ENCODE measurements at places on chromosomes 13 and 19. TPM values are rescaled to one million over a fixed set of nuclear protein-coding genes. Genes with fewer than 3 reads are reported as not detected.

- DNase-seq = no peak
These were observed 1563.5 kb upstream of the PRR20A start for GRCh38 chr13:55577082-55577846.

GRCh38 chr19:28686756-28687155 is 526.2 kb downstream of the UQCRFS1 start:
- no peak for DNase-seq

DNA sequence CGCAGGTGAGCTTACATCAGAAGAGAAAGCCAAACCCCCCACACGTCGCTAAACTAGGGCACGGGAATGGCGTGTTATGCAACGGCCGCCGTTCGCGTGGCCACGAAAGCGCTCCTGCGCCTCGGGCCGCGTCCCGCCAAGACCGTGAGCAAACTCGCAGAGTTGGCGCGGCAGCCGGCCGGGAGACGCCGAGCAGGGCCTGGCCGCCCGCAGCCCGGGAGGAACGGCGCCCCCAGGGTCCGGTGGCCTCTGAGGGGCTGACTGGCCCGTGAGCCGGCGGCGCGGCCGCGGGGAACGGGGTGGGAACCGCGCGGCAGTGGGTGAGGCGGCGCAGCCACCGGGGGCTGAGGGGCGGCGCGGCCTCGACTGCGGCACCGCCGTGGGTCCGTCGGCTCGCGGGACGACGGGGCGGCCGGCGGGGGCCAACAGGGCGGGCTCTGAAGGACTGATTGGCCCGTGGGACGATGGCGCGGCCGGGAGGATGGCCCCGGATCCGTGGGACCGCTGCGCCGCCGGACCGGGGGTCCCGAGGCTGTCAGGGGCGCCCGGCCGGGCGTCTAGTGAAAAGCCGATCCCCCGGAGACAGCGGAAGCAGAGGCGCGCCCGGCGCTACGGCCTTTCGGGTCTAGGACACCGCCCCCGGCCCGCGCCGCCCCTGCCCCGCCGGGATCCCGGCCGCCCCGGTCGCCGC is 903 bp downstream of the LATS2 start:
- no peak for DNase-seq

DNA sequence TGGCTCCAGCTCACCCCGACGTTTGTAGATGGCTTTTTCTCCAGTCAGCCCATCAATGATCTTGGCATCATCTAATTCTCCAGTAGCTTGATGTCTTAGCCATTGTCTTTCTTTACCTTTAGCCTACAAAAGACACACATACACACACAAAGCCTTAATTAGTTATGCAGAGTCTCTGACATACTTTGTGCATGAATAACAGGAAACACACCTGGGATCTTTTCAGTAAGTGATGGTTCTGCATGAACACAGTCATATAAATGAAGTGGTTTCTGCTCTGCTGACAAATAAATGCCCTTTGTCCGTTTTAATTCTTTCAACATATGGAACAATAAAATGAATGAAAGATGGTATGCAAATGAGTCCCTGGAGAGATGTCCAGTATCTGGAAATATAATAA is 133.3 kb downstream of the RGCC start:
- DNase-seq = no peak

DNA sequence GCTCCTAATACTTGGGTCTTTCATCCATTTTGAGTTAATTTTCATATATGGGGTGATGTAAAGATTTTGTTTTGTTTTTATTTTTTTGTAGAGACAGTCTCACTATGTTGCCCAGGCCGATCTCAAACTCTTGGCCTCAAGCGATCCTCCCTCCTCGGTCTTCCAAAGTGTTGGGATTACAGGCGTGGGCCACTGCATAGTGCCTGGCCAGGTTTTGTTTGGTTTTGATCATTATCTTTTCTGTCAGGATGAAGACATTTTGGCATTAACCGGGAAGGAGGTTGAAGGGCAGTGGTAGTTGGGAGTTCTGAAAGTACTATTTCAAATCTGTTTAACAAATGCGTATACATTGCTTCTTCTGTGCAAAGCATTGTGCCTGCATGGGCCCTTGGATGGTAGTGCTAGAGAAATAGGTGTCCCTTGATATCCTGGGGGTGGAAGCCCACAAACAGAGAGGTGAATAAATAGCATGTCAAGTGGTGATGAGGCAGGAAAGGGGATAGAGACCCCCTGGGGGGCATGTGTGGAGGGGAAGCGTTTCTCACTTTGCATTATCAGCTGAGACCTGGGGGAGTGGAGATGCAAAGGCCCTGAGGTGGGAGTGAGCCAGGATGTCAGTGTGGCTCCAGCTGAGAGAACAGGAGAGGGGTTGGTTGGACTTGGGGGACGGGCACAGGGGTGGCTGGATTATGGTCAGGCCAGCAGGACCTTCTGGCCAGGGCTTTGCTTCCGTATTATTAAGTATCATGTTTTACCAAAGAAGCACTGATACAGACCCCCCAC is 41.4 kb downstream of the GATAD2A start:
- no peak for DNase-seq

DNA sequence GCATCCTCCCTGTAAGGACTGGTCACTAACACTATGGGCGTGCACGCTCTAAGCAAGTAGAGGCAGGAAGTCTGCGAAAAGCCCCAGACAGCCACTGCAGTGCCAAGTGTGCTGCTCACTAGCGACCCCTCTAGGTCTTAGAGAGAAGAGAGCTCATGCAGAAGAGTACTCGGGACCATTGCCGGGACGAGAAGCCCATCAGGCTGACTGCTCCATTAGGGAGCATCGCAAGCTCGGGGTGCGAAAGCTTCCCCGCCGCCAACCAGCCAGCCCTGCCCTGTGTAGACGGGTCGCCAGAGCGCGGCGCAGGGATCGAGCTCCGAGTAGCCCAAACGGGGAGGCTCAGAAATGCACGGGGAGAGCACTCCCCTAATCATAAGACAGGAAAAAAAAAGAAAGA is 16.6 kb downstream of the POU4F1 start:
- DNase-seq = no peak

DNA sequence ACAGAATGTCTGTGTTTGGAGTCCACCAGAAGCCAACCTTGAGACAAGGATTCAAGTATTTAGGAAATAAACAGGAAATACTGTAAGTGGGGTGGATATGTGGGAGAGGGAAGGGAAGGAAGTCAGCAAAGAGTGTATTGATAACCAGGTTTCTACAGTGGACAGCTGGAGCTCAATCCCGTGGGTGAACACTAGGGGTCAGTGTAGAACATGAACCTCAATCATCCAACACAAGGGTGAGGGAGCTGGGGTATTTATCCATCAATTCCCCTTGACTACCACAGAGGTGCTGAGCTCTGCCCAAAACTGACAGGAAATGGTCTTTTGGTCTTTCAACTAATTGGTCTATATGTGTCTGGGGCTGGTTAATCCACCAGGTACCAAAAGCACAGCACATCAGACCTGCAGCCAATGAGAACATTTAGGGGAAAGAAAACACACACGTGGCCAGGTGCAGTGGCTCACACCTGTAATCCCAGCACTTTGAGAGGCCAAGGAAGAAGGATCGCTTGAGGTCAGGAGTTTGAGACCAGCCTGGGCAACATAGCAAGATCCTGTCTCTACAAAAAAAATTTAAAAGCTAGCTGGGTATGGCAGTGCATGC is 5.6 kb upstream of the SYDE1 start:
- no peak for DNase-seq

The RFPL4AL1 gene
- polyA plus RNA-seq = not detected

The CEP89 gene
- 30.2 TPM for polyA plus RNA-seq

The TLE6 gene
- polyA plus RNA-seq = 6.4 TPM

The KCNN1 gene
- 5.6 TPM for polyA plus RNA-seq
